ENCODE measurements at places on chromosomes 7 and 10.
A peak's percentile ranks its signal among the peaks of the same experiment; 100 is the strongest.

GRCh38 chr10:19819419-19820033, 3.3 kb downstream of the PLXDC2 start:
- peak; percentile 48 for DNase-seq

DNA sequence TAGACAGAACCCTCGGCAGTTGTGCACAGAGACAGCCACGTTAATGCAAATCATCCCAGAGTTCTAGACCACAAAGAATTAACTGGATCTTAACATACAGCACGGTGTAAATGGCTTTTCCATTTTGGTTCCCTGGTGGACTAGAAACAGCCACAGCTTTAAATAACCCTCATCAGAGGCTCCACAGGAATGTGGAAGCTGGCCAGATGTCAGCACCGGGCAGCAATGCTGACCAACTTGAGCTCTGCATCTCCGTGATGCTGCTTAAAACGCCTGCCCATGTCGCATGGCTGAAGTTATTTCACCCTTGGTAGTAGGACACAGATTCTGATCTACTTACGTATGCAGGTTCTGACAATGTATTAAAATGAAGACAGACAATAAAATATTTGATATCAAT, 24.5 kb downstream of the RSU1 start:
- no peak for DNase-seq

DNA sequence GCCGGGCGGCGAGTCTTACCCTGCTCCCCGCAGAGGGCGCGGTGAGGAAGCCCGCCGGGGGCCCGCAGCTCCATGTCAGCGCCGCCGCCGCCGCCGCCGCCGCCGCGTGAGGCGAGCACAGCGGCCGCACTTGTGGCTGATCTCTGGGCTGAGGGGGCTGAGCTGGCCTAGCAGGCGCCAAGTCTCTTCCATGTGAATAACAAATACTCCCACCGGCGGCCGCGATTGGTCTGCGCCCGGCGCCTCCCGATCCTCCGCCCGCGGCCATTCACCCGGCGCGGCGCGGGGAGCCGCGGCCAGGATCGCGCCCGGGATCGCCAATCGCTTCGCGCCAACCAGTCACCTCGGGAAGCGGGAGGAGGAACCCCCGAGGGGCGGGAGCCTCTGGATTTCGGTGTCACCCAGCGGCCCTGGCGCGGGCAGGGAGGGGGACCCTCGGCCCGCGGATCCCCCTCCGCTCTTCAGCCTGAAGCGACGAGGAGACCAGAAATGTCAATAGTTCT, at the start of gene GRM8:
Gene GRM8, minus strand, starts transcription at position 164 of the 503 bp plus-strand sequence.
- DNase-seq = peak; percentile 44

- no peak for DNase-seq
These were observed 154.9 kb downstream of the SLIT1 start for GRCh38 chr10:97030894-97031293.

DNA sequence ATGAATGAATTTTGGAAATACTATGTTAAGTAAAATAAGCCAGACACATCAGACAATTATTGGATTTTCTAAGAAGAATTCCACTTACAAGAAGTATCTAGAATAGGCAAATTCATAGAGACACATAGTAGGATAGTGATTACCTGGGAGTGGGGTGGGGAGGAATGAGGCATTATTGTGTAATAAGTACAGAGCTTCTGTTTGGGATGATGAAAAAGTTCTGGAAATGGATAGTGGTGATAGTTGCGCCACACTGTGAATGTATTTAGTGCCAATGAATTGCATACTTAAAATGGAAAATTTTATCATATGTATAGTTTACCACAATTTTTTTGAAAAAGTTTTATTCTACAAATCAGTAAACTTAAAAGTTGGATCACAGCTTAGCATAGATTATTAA, 297.2 kb upstream of the KAT6B start:
- no peak for DNase-seq

DNA sequence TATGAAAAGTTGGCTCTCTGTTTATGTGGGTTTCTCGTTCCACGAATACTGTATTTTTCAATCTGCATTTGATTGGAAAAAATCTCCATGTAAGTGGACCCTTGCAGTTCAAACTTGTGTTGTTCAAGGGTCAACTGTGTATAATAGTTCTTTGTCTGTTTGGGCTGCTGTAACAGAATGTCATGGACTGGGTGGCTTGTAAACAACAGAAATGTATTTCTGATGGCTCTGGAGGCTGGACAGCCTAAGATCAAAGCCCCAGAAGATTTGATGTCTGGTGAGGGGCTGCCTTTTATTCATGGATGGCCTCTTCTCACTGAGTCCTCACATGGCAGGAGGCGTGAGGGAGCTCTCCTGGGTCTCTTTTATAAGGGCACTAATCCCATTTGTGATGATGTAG, 36.2 kb downstream of the INPP5F start:
- no peak for DNase-seq

DNA sequence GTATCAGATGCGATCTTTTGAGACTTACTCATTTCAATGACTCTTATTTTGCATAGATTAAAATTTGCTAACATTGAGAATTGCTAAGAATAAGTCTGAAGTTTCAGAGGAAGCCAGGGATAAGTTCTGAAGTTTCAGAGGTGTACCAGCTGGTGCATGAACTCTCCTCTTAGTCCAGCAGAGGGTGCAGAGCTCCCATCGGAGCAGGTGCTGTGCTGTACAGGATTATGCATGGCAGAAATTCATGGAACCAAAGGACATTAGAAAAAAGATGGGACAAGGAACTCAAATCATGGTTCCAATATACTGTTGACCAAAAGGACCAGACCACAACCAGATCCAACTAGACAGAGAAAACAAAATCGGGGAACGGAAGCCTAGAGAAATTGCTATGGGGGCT, 41.9 kb downstream of the MGAM2 start:
- no peak for DNase-seq

DNA sequence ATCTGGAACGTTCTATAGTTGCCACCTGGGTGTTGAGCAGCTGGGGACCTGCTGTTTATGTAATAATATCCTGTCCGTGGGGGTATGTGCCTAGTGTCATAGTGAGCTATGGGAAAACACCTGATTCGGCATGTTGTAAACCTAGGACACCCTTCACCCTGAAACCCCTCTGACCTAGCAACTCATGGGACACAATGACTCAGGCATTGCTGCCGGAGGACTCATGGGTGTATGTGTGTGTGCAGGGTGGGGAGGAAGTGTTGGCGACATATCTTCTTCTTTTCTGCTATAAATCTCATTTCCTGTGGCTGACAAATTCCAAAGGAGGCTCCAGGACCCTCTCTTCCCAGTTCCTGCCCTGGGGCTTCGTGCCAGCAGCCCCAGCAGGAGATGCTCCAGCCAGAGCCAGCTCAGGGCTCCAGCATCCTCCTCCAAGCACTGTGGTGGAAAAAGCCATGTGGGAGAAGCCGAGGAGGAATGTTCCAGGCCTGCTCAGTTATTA, 77.0 kb upstream of the PODXL start:
- no peak for DNase-seq

DNA sequence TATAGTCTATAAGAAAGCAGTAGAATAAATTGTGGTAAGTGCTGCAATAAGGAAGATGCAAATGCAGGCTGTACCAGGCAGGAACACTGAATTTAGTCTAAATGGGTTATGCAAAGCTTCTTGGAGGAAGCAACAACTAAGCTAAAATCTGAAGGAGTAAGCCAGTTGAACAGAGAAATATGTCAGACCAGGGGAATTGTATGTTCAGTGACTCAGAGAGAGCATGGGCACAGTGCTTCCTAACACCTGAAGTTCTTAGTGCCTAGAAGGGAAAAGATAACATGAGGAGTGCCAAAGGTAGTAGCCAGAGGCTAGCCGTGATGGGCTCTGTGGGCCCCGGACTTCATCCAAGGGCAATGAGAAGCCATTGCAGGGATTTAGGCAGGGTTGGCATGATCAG, 204.1 kb upstream of the KMT2E start:
- DNase-seq = no peak

DNA sequence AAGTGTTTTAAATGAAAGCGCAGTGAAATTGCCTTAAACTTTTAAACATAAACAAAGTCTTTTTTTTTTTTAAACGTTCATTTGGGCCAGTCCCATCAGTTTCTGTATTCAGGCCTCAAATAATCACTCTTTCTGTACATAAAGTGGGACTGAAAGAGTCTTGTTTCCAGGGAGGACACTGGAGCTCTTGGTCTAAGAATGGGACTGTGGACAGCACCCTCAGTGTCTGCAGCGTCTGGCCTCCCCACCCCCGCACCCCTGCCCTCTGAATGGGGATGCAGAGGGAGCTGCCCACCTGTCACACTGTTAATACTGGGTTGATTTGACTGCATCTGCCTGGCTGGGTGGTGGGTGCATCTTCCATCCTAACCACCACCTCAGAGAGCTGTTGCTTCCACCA, 5.2 kb downstream of the ZNF365 start:
- DNase-seq = no peak

DNA sequence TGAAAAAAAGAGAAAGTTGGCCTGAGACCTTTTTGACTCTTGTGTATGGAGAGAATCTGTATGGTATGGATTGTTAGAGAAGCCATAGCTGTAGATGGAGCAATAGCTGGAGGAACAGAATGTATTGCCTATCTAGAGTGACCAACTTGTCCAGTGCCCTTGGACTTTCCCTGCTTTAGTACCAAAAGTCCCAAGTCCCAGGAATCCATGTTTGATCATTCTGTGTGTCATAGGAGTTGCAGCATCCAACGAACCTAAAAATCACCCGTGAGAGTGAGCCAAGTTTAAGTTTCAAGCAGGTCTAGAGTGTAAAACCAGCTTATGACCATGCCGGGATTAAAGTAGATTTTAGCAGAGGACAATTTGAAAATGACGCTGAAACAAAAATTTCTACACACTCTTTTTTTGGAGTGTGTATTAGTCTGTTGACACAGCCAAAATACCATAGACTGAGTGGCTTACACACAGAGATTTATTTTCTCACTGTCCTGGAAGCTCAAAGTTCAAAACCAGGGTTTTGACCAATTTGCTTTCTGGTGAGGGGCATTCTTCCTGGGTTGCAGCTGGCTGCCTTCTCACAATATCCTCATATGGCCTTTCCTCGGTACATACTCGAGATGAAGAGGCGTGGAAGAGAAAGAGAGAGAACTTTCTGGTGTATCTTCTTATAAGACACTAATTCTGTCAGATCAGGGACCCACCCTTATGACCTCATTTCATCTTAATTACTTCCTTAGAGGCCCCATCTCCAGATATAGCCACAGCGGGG, 36.9 kb upstream of the ZNF518A start:
- no peak for DNase-seq

DNA sequence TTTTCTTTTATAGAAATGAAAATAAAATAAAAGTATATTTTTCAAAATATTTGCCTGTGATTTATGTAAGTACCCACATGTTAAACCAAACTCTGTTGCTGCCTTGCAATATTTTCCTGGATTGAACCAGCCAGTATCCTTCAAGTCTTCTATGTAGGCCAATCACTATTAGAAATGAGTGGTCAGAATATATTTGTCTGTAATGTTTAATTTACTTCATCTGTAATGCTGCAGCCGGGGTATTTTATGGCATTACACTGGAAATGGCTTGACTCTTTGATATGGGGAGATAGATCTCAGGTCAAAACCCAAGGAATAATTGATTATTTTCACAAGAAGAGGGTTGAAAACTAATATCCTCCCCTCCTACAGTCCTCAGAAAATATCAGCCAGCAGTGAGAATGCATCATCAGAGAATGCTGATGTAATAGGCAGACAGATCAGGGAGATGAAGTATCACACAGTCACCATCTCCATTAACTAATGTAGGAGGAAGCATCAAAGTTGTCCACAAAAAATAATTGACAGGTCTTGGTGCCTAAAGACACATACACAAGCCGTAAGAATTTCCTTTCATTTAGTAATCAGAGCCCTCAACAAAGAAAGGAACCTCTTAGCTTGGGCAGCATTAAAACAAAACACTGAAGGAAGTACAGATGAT, 82.5 kb downstream of the VWDE start:
- DNase-seq = no peak

DNA sequence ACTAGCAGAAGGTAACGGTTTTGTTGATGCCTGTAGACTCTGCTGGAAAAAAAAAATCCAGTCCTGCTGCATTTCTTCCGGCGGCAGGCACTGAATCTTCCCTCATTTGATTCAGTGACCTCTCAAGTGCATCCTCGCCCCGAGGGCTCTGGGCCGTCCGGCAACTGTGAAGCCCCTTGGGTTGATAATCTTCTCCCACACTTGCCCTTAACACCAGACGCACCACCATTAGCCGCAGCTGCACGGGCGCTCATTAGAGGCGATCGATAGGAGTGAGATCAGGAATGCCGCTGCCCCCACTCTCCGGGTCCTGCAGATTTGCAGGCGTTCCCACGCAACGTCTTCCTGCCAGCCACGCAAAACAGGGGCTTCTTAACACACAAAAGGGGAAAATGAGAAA, 200.0 kb upstream of the MKI67 start:
- no peak for DNase-seq

GRCh38 chr10:21888959-21889358, 114.6 kb downstream of the DNAJC1 start:
- DNase-seq = peak; percentile 22

DNA sequence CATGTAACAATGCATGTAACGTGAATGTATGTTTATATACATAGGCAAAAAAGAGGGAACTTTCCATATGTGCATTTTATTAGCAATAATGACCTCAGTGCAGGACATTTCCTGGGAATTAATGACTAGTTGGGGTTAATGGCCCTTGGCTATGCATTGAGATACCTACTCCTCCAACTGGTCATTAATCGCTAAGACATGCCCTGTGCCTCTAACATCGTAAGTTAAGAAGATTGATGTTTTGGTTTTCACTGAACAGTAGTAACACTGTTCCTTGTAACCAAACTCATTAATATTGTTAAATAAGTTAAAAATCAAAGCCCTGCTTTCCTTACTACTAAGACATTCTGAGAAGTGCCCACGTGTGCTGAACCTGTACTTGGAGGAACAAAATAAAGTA, 61.7 kb downstream of the SEMA3D start:
- no peak for DNase-seq

- DNase-seq = no peak
These were observed 276.2 kb upstream of the AOAH start for GRCh38 chr7:37000511-37000910.

DNA sequence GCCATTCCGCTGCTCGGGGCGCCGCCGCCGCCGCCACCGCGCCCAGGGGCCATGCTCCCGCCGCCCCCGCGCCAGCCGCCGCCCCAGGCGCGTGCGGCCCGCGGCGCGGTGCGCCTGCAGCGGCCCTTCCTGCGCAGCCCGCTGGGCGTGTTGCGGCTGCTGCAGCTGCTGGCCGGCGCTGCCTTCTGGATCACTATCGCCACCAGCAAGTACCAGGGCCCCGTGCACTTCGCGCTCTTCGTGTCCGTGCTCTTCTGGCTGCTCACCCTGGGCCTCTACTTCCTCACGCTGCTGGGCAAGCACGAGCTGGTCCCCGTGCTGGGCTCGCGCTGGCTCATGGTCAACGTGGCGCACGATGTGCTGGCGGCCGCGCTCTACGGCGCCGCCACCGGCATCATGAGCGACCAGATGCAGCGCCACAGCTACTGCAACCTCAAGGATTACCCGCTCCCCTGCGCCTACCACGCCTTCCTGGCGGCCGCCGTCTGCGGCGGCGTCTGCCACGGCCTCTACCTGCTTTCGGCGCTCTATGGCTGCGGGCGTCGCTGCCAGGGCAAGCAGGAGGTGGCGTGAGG, 383 bp downstream of the MARVELD1 start:
- peak; percentile 87 for DNase-seq

GRCh38 chr7:99597762-99598501, at the start of gene TMEM225B:
Gene TMEM225B (plus strand): TSS chr7:99598267. CDS start chr7:99604389, 6,122 bp downstream.
- no peak for DNase-seq

GRCh38 chr10:22451346-22451745, 106.0 kb downstream of the SPAG6 start:
- DNase-seq = no peak

Data from GM13976 (cell line).